AG04450 (cell line): ENCODE measurements at places on chromosomes 6 and 20. TPM values are rescaled to one million over a fixed set of nuclear protein-coding genes. Genes with fewer than 3 reads are reported as not detected.
A peak's percentile ranks its signal among the peaks of the same experiment; 100 is the strongest.

RUNX2 gene
- 3.4 and 4.3 TPM in 2 replicates for polyA plus RNA-seq

HLA-DOA gene
- 0.02 TPM in 1 of 2 replicates, not detected in the other for polyA plus RNA-seq

PHACTR1 gene
- not detected in 2 replicates for polyA plus RNA-seq

JPH2 gene
- polyA plus RNA-seq = 1.3 and 1.6 TPM in 2 replicates

IL17A gene
- polyA plus RNA-seq = not detected in 2 replicates

- no peak for DNase-seq
These were observed 125.1 kb downstream of the TCP11 start for GRCh38 chr6:35015996-35016395.

- no peak for DNase-seq
These were observed 194.6 kb downstream of the ZDHHC14 start for GRCh38 chr6:157575436-157576145.

- DNase-seq = no peak
These were observed 62.5 kb upstream of the PTGIS start for GRCh38 chr20:49630396-49630951.

GRCh38 chr20:38838326-38838725 is 32.8 kb downstream of the PPP1R16B start:
- no peak for DNase-seq

DNA sequence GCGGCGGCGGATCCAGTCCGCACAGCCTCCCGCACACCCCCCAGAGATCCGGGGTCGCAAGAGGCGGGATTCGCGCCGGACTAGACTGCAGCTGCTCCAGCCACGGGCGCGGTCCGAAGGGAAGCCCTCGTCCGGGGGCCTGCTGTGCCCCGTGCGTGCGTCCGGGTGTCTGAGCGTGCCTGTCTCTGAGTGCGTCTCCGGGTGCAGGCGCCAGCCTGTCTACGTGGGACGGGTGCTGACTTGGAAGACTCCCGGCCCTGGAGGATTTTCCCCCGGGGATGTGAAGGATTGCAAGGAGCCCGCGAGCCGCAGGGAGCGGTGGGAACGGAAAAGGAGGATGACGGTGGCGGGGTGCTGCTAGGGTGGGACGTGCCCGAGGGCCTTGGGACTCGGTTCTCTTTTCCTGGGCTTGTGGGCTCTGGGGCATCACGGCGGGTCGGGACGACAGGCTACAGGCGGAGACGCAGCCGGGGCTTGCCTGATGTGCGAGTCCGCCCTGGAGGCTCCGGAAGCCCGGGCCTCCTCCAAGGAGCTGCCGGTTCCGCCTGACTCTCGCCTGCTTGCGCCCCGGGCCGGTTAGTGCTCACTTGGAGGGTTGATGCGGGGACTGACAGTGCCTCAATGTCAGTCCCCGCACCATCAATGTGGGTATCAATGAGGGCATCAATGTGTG is 5.7 kb downstream of the MAFB start:
- no peak for DNase-seq

DNA sequence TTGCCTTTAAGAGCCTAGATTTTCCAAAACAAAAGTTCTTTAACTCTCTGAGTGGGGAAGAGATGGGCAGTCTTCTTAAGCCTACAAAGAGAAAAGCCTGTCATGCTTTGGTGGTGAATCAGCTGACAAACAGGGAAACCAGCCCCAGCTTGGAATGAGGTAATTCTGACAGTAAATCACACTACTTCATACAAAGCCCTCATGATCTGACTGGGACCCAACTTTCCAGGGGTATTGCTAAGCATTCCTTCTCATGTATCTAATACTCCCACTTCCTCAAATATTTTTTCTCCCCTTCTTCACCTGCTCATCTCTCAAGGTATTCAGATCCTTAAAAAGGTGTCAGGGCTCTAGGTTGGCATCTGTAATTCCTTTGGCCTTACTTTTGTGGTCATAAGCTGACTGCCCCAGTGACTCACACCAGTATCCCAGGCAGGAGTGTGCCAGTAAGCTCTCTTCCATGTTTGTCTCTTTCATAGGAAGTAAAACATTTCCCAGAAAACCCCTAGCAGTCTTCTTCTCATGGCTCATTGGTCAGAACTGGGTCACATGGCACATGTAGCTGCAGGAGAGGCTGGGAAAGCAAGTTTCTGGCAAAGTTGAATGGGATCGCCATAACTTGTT is 15.0 kb upstream of the TBC1D22B start:
- DNase-seq = peak; percentile 98

DNA sequence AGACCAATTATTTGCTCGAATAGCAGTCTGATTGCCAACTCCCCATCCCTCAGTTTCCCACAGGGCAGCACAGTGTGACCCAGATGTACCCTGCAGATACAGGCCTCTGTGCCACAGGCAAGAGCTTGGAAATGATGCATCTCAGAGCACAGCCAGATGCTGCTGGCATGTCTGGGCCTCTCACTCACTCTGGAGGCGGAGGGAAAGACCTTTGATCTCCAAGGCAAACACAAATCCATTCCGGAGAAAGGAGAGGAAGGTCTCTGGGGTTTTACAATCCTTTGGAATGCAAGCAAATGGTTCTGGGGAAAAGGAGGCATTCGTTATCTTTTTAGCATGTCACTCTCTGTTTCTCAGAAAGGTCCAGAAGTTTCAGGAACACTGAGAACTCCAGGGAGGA is 74.2 kb downstream of the RIOK1 start:
- no peak for DNase-seq

- no peak for DNase-seq
These were observed 406.7 kb downstream of the LMBRD1 start for GRCh38 chr6:69390125-69390524.

DNA sequence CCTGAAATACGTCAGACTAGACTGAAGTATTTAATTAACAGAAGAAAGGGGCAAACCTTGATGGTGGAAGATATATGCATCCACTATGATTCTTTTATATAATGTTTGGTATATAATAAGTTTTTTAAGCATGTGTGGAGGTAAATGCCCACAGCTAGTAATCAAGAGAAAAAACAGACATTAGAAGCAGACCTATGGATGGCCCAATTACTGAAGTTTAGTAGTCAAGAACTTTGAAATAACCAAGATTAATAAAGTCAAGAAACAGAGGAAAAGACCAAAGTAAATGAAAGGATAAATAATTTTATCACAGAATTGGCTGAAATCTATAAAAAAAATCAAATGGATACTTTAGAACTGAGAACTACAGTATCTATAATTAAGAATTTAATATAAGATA is 15.3 kb downstream of the TTI1 start:
- DNase-seq = no peak

GRCh38 chr20:46328200-46328882 is 20.0 kb upstream of the CDH22 start:
- DNase-seq = no peak

- DNase-seq = no peak
These were observed 2.3 kb upstream of the SCAND1 start for GRCh38 chr20:35956616-35957015.

GRCh38 chr6:150617062-150617461 is 17.4 kb downstream of the PLEKHG1 start:
- DNase-seq = no peak

DNA sequence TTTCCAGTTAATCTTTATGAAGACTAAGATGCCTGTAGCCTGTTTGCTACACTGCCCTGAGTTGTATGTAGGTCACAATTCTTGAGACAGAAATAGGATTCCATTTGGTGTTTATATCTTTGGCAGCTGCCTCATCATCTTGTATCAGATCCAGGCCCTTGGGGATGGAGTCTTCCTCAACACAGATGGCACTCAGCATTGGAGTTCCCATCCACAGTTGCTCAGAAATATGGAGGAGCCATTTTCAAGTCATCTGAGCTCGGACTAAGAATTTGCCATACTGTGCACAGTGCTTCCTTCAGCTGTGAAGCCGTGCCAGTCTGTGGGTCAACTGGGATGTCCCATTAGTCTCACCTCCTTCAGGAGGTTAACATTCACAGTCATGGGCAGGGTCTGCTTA is 156.6 kb downstream of the ZDHHC14 start:
- no peak for DNase-seq

DNA sequence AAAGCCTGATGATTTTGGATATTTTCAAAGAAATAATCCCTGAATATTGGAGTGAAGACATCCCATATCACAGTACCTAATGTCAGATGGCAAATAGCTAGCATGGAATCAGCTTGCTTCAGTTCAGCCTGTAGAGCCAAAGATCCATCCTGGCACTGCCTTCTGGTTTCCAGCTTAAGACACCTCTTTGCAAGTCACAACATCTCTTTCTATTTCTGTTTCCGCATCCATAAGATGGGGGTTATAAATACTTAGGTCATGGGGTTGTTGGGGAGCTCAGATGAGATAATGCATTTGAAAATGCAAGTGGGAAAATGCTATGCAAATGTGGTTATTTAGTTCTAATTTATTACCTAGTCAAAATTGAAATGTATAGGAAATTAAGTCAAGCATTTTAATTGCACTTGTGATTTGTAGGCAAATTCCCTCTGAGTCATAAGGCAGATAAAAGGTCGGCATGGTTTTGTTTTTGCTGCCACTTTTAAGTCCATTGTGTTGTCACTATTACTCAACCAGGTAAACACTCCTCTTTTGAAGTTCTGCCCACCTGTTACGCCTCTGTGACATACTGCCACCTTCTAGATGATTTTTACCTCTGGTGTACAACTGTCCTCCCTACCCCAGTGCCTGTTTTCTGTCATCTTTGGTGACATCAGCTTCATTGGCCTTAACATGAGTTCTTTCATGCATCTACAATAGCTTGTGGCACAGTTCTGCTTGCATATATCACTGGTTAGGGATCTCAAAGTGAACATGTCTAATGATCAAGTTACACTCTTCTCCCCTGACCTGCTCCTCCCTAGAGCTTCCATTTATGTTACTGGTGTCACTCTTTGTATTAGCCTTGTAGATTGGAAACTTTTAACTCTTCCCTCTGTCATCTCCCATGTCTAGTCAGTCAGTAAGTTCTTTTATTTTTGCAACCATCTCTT is 96.6 kb downstream of the CDKAL1 start:
- DNase-seq = no peak

DNA sequence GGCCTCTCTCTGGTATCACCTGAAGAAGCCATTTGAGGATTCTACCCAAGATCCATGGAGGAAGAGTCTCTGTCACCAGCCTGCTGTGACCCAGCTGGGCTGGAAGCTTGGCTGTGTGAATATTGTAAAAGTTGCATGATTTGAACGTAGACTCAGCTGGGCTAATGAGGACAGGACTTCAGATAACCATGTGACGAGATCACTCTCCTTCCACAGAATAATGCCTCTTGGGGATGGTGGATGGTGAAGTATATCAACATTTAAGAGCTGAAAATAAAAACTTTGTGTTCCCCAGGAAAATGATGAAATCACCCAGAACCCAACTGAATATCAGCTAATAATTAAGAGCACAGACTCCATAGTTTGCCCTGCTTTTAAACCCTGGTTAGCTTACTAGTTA is 427.9 kb downstream of the CD83 start:
- no peak for DNase-seq
